ENCODE measurements at places on chromosomes 1 and 21. TPM values are rescaled to one million over a fixed set of nuclear protein-coding genes. Genes with fewer than 3 reads are reported as not detected.

CSF3R gene
- 4.1 TPM for total RNA-seq

RORC gene
- 3.6 TPM for total RNA-seq

TTC24 gene
- total RNA-seq: 5.7 TPM

TNNT2 gene
- not detected for total RNA-seq

SYCP1 gene
- total RNA-seq: not detected

CFHR1 gene
- total RNA-seq: not detected

HHAT gene
- 3.3 TPM for total RNA-seq

VPS72 gene
- 17.2 TPM for total RNA-seq

CKS1B gene
- 1.4 TPM for total RNA-seq

TRIM45 gene
- total RNA-seq: 0.88 TPM

TINAGL1 gene
- total RNA-seq: not detected

ANKRD65 gene
- total RNA-seq: not detected

FAM163A gene
- 0.17 TPM for total RNA-seq

VANGL2 gene
- total RNA-seq: not detected

REG4 gene
- 0.33 TPM for total RNA-seq

RGS7 gene
- not detected for total RNA-seq

DNALI1 gene
- not detected for total RNA-seq

GPR161 gene
- total RNA-seq: not detected

NECTIN4 gene
- total RNA-seq: 0.22 TPM

LCE3D gene
- not detected for total RNA-seq

HHIPL2 gene
- 0.22 TPM for total RNA-seq

NR5A2 gene
- not detected for total RNA-seq

HRNR gene
- not detected for total RNA-seq

DCST1 gene
- total RNA-seq: 0.33 TPM

VAV3 gene
- total RNA-seq: 5.6 TPM

ACTL8 gene
- total RNA-seq: not detected

GSTM3 gene
- 15.4 TPM for total RNA-seq

LORICRIN gene
- not detected for total RNA-seq

KIAA1614 gene
- 0.14 TPM for total RNA-seq

MAP3K21 gene
- total RNA-seq: 0.95 TPM

SERPINC1 gene
- not detected for total RNA-seq

NME7 gene
- total RNA-seq: 8.3 TPM

RGS8 gene
- total RNA-seq: not detected

TRIM67 gene
- total RNA-seq: not detected

FALEC gene
- not detected for total RNA-seq

MNDA gene
- 0.88 TPM for total RNA-seq

OR6K3 gene
- total RNA-seq: not detected

HSD3B2 gene
- not detected for total RNA-seq

CACNA1S gene
- total RNA-seq: not detected

ETV3L gene
- not detected for total RNA-seq

MOV10 gene
- 80.6 TPM for total RNA-seq

PYHIN1 gene
- total RNA-seq: 16.2 TPM

WNT9A gene
- total RNA-seq: not detected

AQP10 gene
- total RNA-seq: not detected

AUNIP gene
- total RNA-seq: not detected

LMX1A gene
- total RNA-seq: not detected

PTPN22 gene
- 28.3 TPM for total RNA-seq

SPRR1A gene
- not detected for total RNA-seq

TNFRSF18 gene
- total RNA-seq: 17.8 TPM
